Substantia nigra (tissue), 51 donors: ENCODE measurements at places on chromosomes 12 and 14.

- peak; percentile 22 for DNase-seq
These were observed 31.9 kb downstream of the GUCY2C start for GRCh38 chr12:14664434-14665023.

DNA sequence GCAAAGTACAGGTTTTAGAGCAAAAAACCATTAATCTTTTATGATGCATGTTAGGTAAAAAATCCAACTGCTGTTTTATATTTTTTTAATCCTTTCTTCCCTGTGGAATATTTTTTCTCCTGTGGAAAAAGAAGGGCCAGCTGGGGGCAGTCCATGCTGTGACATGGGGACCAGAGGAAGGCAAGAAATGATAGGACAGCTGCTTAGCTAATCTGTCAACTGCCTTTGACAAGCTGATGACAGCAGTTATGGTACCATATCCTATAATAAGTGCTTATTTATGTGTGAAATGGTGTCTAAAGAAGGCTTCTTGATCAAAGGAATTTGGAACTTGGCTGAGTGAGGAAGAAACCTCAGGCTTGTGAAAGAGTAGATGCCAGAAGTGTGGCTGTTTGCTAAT, 452.4 kb upstream of the NOVA1 start:
- DNase-seq: no peak

GRCh38 chr14:52185178-52185577, 82.3 kb upstream of the PTGDR start:
- no peak for DNase-seq

DNA sequence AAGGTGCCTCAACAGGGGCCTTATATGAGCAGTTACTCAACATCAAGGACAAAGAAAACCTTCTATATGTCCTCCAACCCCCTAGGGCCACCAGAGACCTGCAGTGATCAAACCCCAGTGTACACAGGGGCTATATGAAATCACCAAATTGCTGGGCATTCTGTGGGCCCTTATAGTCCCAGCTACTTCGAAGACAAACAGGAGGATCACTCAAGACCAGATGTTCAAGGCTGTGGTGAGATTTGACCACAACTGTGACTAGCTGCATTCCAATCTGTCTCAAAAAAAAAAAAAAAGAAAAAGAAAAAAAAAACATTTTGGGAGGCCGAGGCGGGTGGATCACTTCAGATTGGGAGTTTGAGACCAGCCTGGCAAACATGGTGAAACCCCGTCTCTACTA, 51.0 kb upstream of the PRB2 start:
- no peak for DNase-seq

GRCh38 chr14:50088731-50089130, 27.6 kb downstream of the VCPKMT start:
- no peak for DNase-seq

- no peak for DNase-seq
These were observed 59.7 kb downstream of the DAO start for GRCh38 chr12:108939594-108939993.

GRCh38 chr14:81743605-81744004, 210.0 kb upstream of the SEL1L start:
- DNase-seq: no peak

DNA sequence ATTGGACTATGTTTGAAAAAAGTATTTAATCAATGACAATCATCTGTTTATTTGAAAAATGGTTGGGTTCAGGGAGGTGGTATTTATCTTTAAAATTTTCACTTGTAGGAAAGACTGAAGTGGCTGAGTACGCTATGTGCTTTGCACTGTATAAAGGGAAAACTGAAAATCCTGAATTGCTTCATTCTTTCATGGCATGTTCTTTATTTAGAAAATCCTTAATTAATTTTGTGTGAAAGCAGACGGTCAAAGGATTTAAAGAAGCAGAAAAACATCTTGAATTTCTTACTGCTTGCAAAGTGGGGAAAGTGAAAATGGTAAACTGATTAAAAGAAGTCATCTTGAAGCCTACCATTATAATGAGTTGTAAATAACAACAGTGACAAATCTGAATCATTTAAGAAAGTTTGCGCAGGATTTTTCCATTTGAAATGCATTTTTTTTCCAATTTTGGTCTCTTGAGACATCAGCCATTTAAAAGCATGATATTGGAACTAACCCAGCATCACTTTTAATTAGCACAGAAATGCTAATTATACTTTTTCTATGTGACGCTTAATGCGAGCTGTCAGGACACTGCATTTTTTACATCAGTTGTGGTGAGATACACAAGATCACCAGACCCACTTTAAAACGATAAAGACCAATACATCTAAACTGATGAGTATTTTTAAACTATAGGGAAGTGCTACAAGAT, 169.0 kb downstream of the NEDD1 start:
- DNase-seq: no peak

DNA sequence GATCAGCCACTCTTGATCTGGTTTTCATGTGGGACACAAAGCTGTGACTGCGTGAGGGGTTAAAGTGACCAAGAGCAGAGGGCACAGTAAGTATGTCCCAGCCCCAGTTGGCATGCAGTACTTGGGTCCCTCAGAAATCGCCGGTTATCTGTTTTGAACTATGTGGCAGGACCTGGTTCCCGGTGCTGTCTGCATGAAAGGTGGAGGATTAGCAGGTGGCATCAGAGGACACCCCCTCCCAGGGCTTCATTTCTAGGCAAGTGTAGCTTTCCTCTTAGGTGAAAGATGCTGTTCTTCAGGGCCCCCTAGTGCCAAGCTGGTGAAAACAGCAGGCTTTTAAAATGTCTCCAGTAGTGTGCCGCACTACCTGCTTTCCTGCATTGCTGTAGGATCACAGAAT, 57.1 kb downstream of the ATG14 start:
- no peak for DNase-seq

- DNase-seq: no peak
These were observed 5.7 kb downstream of the PTHLH start for GRCh38 chr12:27966870-27967269.

GRCh38 chr12:118342090-118342489, 30.6 kb downstream of the TAOK3 start:
- DNase-seq: no peak

- DNase-seq: no peak
These were observed 8.3 kb upstream of the RNU6-7 start for GRCh38 chr14:32193532-32193931.

DNA sequence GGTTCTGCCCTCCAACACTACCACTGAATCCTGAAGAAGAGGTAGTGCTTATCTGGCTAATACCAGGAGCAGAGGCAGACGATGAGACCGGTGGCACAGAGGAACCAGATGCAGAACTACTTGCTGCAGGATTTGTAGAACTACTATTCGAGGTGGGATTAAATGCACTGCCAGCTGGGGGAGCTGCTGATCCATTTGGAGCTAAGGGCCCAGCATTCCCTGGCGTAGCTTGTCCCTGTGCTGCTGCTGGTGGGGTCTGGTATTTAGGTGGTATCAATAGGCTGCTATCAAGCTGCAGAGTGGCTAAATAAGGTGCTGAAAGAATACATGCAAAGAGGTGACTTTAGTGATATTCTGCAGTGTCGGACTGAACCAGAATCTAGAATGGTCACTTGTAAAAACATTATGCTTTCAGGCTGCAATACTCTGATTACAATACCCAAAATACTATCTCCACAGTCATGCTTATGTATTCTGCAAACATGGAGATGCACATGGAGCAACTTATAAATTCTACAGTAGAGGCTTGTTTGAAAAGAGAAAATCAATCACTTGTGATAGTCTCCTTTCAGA, 294.2 kb downstream of the MED13L start:
- DNase-seq: no peak

DNA sequence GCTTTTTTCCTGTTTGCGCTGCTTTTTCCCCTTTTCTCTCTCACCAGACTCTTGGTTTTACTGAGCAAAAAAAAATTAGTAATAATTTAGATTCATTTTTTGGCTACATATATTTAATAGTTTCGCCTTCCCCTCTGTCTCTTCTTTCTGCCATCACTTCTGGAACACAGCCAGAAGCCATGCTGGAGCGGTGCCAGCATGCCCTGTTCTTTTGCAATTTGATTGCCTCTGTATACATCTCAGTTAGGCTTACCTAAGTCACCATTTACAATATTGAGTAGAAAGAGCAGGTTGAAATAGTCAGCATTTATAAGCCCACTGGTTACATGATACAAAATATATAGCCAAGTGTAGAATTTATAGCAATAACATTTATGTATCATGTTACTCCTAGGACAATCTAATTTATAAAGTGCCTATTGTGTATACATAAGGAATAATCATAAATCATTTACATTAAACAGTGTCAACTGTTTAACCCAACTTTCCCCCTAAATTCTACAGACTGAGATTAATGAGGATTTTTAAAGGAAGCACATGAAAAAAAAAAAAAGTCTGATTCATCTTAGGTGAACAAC, 413.8 kb upstream of the SOX5 start:
- no peak for DNase-seq

DNA sequence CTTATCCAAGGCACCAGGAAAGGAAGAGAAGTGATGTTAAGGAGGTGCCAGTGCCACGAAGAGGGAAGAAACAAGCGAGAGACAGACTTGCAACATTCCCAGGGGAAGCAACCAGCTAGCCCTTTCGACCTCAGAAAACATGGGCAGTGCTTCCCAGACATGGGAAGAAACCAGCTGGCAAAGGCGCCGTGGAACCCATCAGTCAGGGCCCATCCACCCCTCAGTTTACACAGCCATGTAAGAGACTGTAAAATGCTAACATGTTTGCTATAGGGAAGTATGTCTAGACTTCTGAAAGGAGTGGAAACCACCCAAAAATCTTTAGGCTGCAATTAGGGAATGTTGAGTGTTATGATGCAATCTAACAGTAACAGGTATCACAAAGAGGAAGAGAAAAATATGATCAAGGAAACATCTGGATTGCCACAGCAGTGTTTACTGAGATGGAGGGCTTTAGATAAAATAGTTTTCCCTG, 26.3 kb downstream of the ANAPC5 start:
- no peak for DNase-seq

- no peak for DNase-seq
These were observed 82.4 kb downstream of the SCAF11 start for GRCh38 chr12:45907955-45908354.

GRCh38 chr14:54760866-54761575, 141.6 kb downstream of the GCH1 start:
- no peak for DNase-seq

DNA sequence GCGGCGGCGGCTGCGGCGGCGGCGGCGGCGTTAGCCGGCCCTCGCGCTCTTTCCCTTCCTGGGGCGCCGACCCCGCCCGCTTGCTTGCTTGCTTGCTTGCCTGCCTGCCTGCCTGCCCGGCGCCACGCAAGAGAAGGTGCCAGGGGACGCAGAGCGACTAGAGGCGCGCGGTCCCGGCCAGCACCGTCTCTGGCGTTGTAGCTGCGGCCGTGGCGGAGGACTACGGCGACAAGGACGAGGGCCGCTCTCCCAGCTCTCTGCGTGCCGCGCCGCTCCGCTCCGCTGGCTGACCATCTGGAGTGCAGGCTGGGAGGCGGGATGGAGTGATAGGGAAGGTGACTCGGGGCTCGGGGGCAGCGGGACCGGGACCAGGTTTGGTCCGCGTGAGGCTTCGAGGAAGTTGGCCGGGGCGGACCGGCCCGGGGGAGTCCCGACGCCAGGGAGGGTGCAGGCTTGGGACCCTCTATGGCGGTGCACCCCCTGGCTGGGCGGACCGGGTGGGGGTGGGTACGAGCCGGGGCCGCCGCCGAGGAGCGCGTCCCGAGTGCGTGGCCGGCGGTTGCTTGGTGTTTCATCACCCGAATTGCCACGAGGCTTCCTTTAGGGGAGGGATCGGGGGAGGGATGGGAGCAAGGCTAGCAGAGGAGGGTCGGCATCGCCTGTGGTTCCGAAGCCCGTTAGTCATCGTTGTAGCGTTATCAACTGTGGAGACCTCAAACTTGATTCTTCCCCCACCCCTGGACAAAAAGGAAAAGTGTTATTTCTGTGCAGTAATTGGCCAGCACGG, 471 bp downstream of the XPOT start:
- DNase-seq: peak; percentile 66

GRCh38 chr12:98344046-98344930, 171.1 kb upstream of the TMPO start:
- no peak for DNase-seq

DNA sequence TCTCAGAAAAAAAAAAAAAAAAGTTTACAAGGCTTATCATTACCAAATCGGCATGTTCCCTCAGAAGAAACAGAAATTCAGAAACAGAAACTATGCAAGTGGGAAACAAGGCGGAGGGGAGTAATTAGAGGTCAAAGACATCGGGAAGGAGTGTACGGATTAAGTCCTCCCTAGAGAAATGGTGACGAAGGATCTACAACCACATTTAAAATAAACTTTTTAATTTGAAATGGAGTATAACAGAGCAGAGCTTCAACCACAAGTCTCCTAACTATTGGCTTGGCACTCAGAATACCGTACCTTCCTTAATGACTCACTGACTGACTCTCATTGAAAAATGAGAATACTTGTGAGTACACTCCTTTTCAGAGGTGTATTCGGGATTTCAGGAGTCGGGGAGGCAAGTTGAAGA, 908 bp downstream of the ENTPD5 start:
- no peak for DNase-seq

- no peak for DNase-seq
These were observed 456.6 kb downstream of the VRK1 start for GRCh38 chr14:97253756-97254155.

- DNase-seq: no peak
These were observed 61.1 kb upstream of the PTPRB start for GRCh38 chr12:70698345-70698744.

DNA sequence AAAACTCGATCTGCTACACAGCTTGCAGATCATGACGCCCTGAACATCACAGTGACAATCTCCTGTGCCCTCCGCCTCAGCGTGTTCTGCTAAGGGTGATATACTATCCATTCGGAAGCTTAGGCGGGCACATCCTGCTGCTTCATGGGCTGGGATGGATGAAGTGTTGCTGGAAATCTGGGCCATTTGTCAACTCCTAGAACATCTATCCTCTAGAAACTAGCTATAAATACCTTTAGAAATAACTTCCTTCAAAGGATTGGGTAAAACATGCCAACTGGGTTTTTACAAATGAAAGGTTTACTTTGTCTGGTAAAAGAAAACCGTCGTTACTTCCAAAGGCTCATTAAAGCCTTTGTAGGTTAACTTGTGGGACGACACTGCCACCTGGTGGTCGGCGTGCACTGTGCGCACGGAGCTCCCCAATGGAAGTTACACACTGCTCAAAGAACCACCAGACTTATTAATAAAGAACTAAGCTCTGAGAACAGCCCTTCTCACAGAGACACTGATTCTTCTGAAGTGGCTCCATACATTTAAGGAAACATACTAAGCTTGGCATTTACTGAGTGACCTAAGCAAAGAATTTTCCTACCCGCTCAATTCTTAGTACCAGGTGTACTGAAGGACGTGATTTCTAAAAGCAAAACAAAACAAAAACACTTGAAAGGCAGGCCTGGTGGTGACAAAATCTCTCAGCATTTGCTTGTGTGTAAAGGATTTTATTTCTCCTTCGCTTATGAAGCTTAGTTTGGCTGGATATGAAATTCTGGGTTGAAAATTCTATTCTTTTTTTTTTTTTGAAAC, 21.6 kb upstream of the CACNA2D4 start:
- peak; percentile 30 for DNase-seq
